ENCODE measurements at places on chromosomes 2 and 18. TPM values are rescaled to one million over a fixed set of nuclear protein-coding genes. Genes with fewer than 3 reads are reported as not detected.

Gene MEP1B
- not detected for total RNA-seq

Gene CKAP2L
- 0.50 TPM for total RNA-seq

Gene GCG
- not detected for total RNA-seq

Gene PROKR1
- total RNA-seq: not detected

Gene DSEL
- 8.9 TPM for total RNA-seq

Gene TPO
- total RNA-seq: 14.5 TPM

Gene SPP2
- total RNA-seq: not detected

Gene PTPRN
- not detected for total RNA-seq

Gene PAX3
- total RNA-seq: not detected

Gene ERLEC1
- total RNA-seq: 38.8 TPM

Gene ANO7
- total RNA-seq: 0.79 TPM

Gene TNFRSF11A
- total RNA-seq: 0.31 TPM

Gene RFTN2
- 4.2 TPM for total RNA-seq

Gene GPR39
- not detected for total RNA-seq

Gene APCDD1
- 37.6 TPM for total RNA-seq

Gene METTL8
- 39.6 TPM for total RNA-seq

Gene ASTL
- total RNA-seq: not detected
